NCI-H524 treated with DMSO at 0.1 percent for 48 hours (cell line): ENCODE measurements at places on chromosomes 11 and 22.

- no peak for DNase-seq
These were observed 9.9 kb downstream of the HPS5 start for GRCh38 chr11:18312012-18312411.

DNA sequence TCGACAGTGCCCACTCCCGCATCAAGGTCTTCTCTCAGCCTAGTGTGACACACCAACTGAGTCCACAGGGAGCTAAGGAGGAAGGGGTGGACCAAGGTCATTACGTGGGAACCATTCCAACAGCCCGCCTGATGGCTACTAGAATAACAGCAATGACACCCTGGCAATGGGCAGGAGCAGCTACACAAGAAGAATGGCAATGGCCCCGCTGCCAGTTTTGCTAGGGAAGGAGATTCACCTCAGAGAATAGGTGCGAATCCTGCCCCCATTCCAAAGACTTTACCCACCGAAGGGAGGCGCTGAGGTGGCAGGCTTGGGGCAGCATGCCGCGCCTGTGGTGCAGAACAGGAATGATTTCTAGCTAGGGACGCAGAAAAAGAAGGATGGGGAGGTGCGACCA, 9.1 kb downstream of the WT1 start:
- DNase-seq = no peak

DNA sequence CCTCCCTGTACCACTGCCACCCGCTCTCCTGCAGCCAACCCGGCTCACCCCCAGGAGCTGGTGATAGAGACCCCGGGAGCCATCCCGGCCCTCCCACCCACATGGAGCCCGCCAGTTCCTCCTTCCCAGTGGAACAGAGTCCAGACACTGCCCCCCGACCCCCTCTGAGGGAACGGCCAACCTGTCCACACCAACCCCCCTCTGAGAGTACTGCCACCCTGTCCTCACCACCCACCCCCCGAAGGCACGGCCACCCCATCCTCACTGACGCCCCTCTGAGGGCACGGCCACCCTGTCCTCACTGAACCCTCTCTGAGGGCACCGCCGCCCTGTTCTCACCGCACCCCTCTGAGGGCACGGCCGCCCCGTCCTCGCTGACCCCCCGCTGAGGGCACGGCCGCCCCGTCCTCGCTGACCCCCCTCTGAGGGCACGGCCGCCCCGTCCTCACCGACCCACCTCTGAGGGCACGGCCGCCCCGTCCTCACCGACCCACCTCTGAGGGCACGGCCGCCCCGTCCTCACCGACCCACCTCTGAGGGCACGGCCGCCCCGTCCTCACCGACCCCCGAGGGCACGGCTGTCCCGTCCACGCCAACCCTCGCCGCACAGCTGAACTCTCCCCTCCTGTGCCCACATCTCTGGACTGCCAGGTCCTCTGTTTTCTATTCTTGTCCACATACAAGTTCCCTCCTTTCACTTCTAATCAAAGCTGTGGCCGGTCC, 18.0 kb downstream of the TOLLIP start:
- DNase-seq = no peak

DNA sequence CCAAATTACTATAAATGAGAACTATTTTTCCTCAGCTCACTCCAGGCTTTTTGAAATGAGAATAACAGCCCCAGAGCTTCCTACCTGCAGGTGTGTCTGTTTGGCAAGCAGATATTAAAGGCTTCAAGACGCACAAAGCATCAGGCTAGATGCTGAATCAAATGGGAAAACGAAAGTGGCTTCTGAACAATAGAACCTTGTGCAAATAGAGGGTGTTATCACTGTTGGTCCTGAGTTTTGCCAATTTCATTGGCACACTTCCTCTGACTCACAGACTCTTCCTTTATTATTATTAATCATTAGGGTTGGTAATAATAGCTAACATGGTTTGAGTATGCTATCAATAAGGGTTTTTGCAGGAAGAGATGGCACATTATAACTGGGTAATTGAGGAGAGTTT, 13.4 kb downstream of the SYT13 start:
- DNase-seq = no peak

DNA sequence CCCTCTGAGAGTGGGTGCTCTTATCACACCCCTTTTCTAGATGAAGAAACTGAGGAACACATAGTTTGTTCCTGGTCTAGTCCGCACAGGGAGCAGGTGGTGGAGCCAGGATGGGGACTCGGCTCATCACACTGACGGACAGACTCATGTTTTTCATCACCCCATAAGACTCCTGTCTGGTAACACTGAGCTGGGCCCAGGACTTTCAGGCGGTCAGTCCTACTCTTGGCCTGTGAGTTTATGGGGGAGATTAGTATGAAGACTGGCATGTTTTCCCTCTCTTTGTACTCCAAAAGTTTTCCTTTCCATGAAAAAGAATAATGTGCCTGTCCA, 160.8 kb downstream of the LDLRAD3 start:
- no peak for DNase-seq

- no peak for DNase-seq
These were observed 40.3 kb upstream of the RASSF10 start for GRCh38 chr11:12968826-12969225.

DNA sequence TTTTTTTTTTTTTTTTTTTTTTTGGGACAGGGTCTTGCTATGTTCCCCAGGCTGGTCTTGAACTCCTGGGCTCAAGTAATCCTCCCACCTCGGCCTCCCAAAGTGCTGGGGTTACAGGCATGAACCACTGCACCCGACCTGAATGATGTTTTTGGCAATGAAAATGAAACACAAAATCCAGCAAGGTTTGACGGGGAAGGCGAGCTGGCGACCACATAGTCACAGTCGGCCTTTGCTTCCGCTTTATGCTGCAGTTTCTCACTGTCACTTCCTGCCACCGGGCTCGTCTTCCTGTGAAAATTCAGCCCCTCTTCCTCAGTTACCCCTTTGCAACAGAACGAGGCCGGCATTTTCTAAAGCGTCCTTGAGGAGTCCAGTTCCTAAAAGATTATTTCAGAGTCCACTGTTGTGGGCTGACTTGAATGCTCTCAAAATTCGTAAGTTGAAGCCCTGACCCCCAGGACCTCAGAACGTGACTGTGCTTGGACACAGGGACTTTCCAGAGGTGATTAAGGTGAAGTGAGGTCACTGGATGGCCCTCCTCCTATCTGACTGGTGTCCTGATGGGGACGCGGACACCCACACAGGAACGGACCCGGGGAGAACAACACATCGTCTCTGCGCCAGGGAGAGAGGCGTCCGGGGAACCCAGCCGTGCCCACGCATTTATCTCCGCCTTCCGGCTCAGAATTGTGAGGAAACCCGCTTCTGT, 2.9 kb upstream of the BID start:
- DNase-seq = no peak

GRCh38 chr11:123206791-123207434, 11.9 kb upstream of the CLMP start:
- DNase-seq = no peak

DNA sequence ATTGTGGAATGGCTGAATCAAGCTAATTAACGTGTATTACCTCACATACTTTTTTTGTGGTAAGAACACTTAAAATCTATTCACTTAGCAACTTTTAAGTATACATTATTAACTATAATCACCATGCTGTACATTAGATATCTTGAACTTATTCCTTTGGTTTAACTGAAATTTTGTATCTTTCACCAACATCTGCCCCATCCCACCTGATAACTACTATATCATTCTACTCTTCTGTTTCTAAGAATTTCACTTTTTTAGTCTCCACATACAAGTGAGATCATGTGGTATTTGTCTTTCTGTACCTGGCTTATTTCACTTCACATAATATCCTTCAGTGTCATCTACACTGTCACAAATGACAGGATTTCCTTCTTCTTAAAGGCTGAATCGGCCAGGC, 17.1 kb upstream of the VWA5A start:
- no peak for DNase-seq

DNA sequence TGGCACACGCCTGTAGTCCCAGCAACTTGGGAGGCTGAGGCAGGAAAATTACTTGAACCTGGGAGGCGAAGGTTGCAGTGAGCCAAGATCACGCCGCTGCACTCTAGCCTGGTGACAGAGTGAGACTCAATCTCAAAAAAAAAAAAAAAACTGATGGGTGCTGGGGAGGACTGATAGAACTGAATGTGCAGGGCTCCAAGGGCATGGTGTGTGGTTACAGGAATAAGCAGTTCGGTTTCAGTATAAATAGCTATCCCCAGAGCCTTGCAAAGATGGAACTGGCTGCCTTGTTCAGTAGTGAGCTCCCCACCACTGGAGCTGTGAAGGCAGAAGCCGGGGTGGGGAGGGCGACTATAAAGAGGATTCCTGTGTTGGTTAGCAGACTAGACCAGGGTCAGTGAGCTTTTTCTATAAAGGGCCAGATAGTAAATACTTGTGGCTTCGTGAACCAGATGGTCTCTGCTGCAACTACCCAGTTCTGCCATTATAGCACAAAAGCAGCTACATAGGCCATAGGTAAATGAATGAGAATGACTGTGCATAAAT, 5.9 kb downstream of the TOM1 start:
- DNase-seq = no peak

GRCh38 chr11:24653901-24654300, 157.0 kb downstream of the LUZP2 start:
- no peak for DNase-seq

DNA sequence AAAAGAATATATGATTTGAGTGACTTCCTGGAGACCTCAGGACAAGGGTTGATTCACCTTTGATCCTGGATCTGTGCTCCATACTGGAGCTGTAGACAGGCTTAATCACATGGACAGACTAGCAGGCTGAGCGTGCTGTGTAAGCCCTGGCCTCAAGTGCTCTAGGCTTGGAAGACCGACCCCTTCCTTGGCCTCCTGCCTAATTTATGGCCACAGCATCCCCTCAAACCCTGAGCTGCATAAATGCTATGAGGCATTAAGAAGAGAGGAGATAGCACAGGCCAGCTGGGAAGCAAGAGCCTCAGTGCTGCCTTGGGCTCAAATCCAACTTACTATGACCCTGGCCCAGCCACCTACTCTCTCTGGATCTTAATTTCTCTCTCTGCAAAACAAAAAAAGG, 385.1 kb downstream of the BUD13 start:
- DNase-seq = no peak
